ENCODE measurements at places on chromosomes 11 and 22.

- peak; percentile 80 for DNase-seq
These were observed 14.6 kb downstream of the MRGPRF start for GRCh38 chr11:68998390-68998911.

DNA sequence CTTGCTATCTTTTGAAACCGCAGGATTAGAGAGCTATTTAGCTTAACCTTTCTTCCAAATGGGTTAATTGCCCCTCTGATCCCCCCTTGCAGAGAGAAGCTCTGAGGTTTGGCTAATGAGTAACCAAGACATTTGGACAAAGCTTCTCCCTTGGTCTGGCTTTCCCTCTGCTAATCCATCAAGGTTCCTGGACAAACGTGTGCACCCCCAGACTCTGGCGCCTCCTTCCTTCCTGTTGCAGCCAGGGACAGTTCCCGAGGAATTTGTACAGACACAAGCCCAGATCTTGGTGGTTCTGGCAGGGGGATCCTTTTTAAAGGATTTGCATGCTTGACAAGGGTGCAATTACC, 1.6 kb downstream of the KIAA1671 start:
- no peak for DNase-seq

GRCh38 chr11:75279273-75279672, 38.7 kb downstream of the TPBGL start:
- no peak for DNase-seq

GRCh38 chr11:134287561-134287960, 11.4 kb downstream of the GLB1L3 start:
- DNase-seq, result no peak

DNA sequence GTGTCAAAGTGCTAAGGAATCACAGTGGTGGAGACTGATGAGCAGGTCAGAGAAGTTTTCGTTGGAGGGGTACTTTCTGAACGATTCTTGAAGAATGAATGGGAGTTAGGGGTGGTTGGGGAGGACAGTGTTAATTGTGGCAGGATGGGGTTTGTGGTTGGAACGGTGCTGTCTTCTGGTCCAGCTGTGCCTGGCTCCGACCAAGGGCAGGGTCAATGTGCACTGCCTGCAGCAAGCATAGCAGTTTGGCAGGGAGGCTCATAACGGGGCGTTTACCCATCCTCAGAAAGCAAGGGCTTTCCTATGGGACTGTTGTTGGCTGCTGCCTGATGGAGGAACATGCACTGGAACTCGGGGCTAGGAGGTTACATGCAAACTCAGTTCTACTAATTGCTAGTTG, 265.8 kb downstream of the KIRREL3 start:
- no peak for DNase-seq

- no peak for DNase-seq
These were observed 223.8 kb downstream of the BLID start for GRCh38 chr11:121892131-121892681.

GRCh38 chr11:71372693-71373657, 75.2 kb downstream of the DHCR7 start:
- peak; percentile 35 for DNase-seq

DNA sequence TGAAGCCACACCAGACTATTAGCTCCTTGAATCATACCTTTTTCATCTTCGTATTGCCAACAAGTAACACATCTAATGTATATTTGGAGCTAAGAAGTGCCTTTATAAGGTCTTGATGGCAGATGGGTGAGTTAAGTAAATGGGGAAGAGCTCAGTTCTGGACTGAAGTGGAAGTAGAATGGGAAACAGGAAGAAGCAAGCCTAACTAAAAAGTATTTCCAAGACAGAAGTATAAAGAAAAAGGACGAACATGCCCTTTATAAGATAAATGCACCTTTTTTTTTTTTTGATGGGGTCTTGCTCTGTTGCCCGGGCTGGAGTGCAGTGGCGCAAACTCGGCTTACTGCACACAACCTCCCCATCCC, 14.5 kb downstream of the CRTAM start:
- DNase-seq, result no peak

DNA sequence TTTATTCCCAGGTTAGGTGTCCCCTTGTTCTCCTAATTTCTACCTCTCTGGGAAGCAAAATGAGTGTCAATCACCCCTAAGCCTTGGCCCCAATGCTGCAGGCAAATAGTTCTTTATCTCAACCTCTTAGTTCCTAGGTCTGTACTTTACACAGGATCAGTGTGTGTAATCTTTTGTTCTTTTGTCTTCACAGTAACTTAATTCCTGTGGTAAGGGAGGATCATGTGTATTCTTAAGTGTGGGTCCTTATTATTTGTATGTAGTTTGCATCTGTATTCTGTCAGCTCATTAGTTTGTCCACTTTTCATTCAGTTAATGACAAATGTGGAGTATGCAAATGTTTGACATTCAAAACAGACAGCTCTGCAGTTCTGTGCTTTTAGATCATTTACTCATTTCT, 166.7 kb downstream of the FAT3 start:
- DNase-seq, result no peak

GRCh38 chr11:12019866-12020416, 11.5 kb upstream of the DKK3 start:
- no peak for DNase-seq

DNA sequence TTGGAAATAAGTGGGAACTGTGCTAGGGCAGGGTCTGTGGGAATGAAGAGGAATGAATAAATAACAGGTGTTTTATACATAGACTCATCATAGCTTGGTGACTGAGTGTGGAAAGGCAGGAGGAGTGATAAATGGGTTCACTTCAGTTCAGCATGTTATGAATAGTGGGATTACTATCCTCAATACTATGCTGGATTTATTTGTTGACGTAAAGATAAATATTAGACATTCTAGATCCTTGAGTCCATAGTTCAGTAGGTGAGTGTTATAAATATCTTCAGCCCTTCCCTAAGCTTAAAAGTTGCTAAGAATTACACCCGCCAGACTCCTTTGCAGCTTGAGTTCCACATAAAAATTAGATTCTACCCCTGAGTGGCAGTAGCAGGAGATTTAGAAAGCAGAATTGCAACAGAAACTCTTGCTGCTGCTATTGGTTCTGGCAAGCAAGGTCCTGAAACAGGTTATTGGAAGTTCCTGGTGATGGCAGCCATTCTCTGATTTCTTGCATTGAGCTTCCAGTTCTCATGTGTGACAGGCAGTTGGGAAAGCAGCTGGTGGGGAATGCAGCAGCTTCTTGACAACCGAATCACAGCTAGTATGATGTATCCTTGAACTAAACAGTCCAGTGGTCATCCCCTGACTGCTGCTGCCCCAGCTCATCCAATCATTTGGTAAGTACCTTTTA, 1558.9 kb downstream of the FAM181B start:
- no peak for DNase-seq

- DNase-seq, result no peak
These were observed 30.2 kb downstream of the SLC1A2 start for GRCh38 chr11:35389112-35389511.

DNA sequence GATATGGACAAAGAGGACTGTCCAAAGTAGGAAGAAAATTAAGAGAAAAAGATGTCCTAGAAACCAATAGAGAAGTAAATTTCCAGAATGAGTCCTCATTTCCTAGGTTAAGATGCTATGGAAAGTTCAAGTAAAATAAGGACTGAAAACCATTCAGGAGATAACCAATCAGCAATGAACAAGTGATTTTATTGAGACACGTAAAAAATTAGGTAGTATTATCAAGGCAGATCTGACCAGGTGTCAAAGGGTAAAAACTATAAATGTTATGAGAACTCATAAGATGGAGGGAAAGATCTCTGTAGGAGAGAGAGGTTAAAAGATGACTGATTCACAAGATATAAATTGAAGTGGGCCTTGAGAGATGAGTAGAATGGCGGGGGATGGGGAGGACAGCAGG, 50.2 kb downstream of the SPATA19 start:
- DNase-seq, result no peak

GRCh38 chr11:88051396-88051795, 123.8 kb downstream of the RAB38 start:
- no peak for DNase-seq

DNA sequence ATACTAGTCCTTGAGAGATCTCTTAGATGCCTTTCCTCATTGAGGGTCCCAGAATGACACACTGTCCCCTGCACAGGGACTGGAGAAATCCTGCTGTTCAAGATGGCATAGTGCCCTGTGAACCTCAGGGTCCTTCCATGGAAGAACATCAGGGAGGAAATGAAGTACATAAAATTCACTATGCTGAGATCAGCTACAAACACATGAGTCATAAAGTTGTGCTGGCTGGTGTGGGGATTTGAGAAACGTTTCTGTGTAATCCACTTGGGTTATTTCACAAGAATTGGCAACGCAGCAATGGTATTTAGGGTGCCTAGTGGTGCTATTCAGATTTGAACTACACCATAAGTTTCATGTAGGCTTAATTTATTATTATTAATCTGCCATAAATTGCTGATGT, 174.4 kb downstream of the MAML2 start:
- no peak for DNase-seq

DNA sequence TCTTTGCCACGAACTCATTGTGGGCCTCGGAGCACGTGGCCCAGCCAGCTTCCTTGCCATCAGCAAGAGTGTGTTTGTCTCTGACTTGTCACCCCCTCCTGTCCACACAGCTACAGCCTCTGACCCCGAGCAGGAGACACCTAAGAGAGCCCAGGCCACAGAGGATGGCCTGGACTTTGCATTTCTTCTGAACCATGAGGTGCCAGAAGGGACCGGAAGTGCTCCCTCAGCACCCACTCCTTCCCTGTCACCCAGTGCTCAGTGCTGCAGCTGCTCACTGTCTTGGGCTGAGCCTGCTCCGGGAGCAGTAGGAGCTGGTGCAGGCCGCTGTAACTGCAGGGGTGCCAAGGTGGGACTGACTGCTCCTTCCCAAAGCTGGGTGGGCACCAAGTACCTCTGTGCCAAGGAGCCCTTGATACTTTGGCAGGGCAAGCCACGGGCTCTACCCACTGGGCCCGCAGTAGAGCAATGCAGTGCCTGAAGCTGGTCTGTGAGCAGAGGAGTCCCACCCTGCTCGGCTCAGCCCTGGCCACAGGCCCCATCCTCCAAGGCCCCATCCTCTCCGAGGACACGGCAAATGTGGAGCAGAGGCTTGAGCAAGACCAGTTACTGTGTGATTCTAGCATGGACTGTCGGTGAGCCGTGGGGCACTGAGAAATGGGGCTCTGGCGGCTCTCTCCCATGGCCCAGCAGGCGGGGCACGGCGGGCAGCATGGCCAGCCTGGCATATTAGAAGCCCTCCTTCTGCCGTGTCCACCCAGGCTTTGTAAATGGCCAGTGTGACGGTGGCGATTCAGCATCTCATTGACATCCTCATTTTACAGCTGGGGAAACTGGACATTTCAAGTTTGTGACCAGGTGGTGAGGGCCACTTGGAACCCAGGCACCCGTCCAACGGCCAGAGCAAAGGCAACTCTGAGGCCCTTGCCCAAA, 6.3 kb downstream of the GRK2 start:
- no peak for DNase-seq

DNA sequence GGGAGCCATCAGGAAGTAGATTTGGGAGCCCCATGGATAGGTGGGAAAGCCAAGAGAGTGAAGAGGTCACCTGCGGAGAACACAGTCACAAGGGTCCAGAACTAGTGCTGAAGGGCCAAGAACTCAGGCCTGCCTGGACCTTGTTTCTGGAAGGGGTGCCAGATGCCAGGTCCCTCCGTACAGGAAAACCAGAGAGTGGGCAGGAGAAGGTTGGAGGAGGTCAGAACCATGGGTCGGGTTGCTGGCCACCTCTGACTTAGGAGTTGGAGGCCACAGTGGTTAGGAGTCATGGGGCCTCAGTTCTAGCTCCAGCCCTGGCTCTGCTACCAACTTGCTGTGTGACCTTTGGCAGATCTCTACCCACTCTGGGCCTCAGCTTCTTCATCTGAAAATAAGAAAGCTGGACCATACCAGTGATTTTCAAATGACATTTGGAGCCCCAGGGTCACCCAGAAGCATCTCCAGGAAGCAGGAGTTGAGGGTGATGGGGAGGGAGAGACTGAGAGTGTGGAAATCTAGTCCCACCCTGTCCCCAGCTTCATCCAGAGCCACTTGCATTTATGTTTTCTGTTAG, 20.8 kb upstream of the TUB start:
- DNase-seq, result no peak

DNA sequence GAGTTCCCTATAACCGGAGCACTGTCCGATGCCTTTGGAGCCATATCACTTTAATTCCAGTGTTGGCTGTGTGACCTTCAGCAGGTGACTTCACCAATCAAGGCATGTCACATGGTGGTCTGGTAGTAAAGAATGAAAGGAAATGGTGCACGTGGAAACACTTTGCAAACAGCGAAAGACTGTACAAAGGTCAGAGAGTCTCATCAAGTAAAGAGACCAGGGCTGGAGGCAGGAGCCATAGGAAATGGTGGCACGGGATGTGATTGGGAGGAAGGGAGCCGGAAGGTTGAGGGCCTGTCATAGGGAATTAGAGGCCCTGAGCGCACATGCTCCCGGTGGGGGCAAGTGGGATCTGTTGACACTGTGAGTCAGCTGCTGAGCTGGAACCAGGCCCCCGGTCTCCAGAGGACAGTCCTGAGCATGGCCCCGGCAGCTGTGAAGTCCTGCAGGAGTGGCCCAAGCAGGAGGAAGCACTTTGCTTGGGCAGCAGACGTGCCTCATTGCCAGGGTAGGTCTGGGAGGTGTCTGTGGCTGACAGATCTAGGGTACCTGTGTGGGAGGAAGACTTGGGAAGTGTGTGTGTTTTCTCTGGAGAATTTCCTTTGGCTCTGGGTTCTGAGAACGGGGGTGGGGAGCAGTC, 2.0 kb downstream of the DAGLA start:
- DNase-seq, result no peak

DNA sequence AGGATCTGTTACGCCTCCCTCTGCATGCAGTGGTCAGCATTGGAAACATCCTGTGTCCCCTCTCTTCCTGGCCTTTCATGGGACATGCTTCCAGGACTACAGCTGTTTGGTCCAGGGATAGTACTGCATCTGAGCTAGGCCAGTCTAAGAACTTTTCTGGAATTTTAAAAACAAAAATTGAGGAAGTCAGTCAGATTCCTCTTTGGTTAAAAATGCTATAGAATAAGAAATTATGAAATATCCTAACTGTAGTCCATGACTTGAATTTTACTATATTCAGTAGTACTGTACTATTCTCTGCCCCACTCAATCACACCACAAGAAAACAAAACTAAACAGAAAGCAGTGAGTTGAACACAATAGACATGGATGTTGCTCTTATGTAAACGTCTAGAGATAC, 201.0 kb upstream of the CADM1 start:
- no peak for DNase-seq

GRCh38 chr22:49258107-49259010, 569.3 kb downstream of the BRD1 start:
- DNase-seq, result no peak

DNA sequence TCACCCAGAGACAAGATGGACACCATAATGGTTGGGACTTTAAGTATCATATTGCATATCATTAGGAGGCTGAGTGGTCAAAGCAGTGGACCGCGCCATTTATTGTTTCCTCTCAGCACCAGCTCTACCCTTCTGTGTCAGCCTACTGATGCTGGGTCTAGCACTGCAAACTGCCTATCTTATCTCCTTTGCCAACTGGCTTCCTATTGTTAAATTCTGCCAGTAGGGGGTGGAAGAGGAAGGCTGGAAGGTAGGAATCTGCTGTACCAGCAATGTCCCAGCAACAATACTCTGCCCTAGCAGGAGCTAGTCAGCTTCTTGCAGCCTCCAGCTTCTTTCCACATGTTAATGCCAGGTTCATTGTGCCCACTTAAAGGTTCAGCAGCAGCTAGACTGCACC, 367.1 kb upstream of the PDGFD start:
- no peak for DNase-seq
